Type B pancreatic cell (in vitro differentiated cells): ENCODE measurements at places on chromosomes 6 and 20. TPM values are rescaled to one million over a fixed set of nuclear protein-coding genes. Genes with fewer than 3 reads are reported as not detected.
A peak's percentile ranks its signal among the peaks of the same experiment; 100 is the strongest.

GRCh38 chr6:105620878-105621277 lies 218.0 kb upstream of the PREP start:
- DNase-seq, result no peak

DNA sequence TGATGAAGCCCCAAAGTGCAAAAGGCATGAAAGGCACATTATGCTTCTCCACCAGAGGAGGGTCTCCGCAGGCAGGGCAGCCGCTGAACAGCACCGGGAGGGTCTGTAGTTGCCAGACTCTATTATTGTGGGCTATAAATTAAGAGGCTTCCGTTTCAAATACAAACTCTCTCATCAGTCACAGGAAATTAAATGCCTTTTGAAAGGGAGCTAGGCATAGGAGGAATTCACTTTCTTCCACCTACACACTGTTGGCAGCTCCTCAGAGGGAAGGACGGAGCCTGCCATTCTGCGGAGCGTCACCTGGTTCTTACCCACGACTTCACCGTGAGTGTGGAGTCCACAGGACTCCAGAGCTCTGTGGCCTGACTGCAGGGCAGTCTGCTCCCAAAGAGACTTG lies 140.8 kb upstream of the AGPAT4 start:
- no peak for DNase-seq

- no peak for DNase-seq
Observed at GRCh38 chr6:169213814-169214520, 39.7 kb downstream of the THBS2 start.

GRCh38 chr6:33737267-33738026 lies 9.3 kb downstream of the IP6K3 start:
- no peak for DNase-seq

DNA sequence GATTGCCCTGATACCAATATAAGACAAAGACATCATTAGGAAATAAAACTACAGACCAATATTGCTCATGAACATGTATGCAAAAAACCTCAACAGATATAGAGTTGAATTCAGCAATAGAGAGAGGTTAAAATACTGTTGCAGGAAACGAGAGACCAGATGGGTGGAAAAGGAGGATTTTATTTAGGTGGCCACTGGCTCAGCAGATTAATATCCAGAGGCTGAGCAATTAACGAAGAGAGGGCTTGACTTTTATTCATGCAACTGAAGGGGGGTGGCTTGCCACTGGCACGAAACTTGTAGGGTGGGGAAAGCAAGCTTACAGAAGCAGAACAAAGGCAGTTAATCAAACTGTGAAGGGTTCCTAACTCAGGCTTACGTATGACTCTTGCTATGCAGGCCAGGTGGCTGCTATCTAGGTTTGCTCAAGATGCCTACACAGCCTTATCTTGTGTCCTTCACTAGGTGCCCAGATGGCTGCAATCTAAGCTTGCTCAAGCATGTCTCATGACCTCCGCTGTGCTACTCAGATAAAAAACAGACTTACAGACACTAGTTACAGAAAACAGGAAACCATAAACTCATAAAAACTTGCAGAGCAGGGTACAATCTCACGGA lies 126.4 kb downstream of the MMUT start:
- DNase-seq, result no peak

The FAM209B gene
- total RNA-seq, result 0.63 TPM in 1 of 2 replicates, not detected in the other

GRCh38 chr20:38393259-38393658 lies 41.9 kb downstream of the SNHG17 start:
- DNase-seq, result no peak

The BTNL2 gene
- not detected in 2 replicates for total RNA-seq

The CST4 gene
- 2.1 and 56.8 TPM in 2 replicates for total RNA-seq

- peak; percentile 44 for DNase-seq
Observed at GRCh38 chr6:44495036-44495901, 107.8 kb downstream of the CDC5L start.
